ENCODE measurements at places on chromosomes 2 and 18. TPM values are rescaled to one million over a fixed set of nuclear protein-coding genes. Genes with fewer than 3 reads are reported as not detected.
A peak's percentile ranks its signal among the peaks of the same experiment; 100 is the strongest.

DNA sequence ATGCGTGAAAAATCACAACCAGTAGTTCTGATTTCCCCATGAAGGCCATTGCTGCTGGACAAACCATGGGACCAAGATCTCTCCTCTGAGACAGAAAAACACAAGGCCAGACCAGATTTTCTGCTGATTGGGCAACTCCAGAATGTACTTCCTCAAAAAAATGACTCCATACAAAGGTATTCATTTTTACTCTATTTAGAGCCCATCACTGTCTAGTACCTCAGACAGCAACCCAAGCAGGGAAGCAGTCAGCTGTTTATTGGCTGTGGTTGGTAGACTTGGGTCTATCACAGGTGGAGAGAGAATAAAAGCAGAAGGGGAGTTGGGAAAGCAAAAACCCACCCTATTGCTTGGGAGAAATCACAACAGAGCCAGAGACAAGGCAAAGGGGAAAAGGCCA lies 219.9 kb downstream of the PIK3C3 start:
- H3K4me3 ChIP-seq: no peak overlapping the region
- no peak overlapping the region for H3K27ac ChIP-seq
- H3K4me1 ChIP-seq: no peaks in the 10 kb centered on the region
- peak; percentile 14 for DNase-seq
- H3K36me3 ChIP-seq: no peaks in the 10 kb centered on the region
- no peaks in the 10 kb centered on the region for H3K27me3 ChIP-seq

DNA sequence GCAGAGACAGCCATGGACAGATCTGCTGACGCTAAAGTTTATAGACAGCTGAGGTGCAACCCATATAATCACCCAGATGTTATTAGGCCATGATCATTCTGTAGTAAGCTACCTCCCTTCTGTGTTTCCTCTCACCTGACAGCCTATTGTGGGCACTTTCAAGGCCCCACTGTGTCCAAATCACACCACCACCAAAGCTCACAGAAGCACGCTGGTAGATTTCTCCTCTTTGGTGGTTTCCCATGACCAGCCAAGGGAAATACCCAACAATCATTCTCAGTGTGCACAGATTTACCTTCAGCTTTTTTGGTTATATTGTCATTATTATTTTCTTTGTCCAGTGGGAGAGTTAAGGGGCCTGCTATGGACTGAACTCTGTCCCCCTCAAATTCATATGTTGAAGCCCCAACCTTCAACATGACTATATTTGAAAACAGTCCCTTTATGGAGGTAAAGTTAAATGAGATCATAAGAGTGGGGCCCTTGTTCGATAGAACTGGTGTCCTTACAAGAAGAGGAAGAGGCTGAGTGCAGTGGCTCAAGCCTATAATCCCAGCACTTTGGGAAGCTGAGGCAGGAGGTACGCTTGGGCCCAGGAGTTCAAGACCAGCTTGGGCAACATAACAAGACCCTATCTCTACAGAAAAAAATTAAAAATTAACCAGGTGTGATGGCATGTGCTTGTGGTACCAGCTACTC lies 74.0 kb upstream of the MSH6 start:
- no peaks in the 10 kb centered on the region for H3K36me3 ChIP-seq
- no peak for DNase-seq
- H3K4me3 ChIP-seq: no peak overlapping the region

DNA sequence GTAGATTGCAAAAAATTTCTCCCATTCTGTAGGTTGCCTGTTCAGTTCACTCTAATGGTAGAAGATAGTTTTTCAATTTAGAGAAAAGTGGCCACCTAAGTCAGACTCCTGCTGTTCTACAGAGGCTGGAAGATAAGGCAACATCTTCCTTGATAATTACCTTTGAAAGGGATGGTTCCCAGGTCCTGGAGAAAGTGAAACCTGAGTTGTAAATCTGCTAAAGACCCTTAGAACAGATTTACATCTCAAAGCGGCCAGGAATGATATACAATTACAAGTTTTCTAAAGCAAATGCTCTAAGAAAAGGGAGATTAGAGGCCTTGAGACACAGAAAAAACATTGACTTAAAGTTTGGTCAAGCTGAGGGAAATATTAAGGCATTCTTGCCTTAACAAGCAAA lies 1350.2 kb upstream of the FAM98A start:
- no peak overlapping the region for H3K4me3 ChIP-seq
- no peak for DNase-seq
- no peak overlapping the region for H3K27ac ChIP-seq
- H3K4me1 ChIP-seq: no peaks in the 10 kb centered on the region

- H3K36me3 ChIP-seq: no peaks in the 10 kb centered on the region
- DNase-seq: peak; percentile 58
- H3K4me3 ChIP-seq: no peak overlapping the region
- no peak overlapping the region for H3K27ac ChIP-seq
These were observed 30.9 kb downstream of the STK39 start for GRCh38 chr2:168216351-168217005.

- no peaks in the 10 kb centered on the region for H3K27me3 ChIP-seq
- H3K27ac ChIP-seq: peak overlapping the region; percentile 18
- peak; percentile 73 for DNase-seq
- H3K4me1 ChIP-seq: no peaks in the 10 kb centered on the region
- peak overlapping the region; percentile 54 for H3K4me3 ChIP-seq
These were observed 98.5 kb downstream of the DSEL start for GRCh38 chr18:67417864-67418523.

DNA sequence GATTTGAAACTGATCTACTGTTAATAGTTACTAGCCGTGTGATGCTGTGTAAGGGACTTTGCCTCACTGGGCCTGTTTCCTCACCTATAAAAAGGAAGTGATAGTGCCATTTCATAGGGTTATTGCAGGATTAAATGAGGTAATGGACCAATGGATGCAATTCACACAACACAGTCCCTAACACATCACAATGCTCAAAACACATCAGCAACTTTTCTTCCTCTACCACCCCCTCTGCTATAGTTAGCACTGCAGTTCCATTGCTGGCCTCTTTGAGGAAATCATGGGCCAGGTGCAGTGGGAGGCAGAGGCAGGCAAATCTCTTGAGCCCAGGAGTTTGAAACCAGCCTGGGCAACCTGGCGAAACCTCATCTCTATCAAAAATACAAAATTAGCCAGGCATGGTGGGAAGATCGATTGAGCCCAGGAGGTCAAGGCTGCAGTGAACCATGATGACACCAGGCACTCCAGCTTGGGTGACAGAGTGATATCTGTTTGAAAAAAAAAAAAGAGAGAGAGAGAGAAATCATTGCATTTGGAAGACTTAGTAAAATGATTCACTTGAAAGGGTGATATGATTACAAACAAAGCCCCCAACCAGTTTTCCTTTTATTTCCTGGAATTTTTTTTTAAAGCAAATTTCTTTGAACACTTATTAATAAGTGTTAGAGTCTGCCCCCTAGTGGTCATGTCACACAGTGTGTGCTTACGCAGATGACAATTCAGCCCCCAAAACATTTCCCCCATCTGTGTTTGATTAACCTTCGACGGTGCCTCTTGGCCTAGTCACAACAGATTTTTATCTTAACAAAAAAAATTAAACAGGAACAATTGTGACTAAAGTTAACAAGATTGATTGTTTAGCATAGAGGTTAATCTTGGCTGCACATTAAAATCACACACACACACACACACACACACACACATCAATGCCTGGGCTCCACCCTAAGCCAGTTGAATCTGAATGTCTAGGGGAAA lies 88.6 kb upstream of the BCL11A start:
- H3K27me3 ChIP-seq: peaks cover 18% of the 10 kb centered on the region
- no peak overlapping the region for H3K4me3 ChIP-seq
- H3K4me1 ChIP-seq: no peaks in the 10 kb centered on the region
- H3K36me3 ChIP-seq: no peaks in the 10 kb centered on the region

GRCh38 chr2:47497843-47498460 lies 95.0 kb downstream of the MSH2 start:
- H3K27ac ChIP-seq: no peak overlapping the region
- no peaks in the 10 kb centered on the region for H3K36me3 ChIP-seq
- no peak for DNase-seq
- 0 out of 2 replicates have a peak, but pooled peaks cover 3% of the 10 kb centered on the region for H3K27me3 ChIP-seq
- peaks cover 13% of the 10 kb centered on the region for H3K4me1 ChIP-seq

GRCh38 chr2:108936076-108936864 lies 52.8 kb downstream of the EDAR start:
- no peak for DNase-seq
- H3K4me3 ChIP-seq: no peak overlapping the region
- H3K4me1 ChIP-seq: no peaks in the 10 kb centered on the region

- H3K27ac ChIP-seq: no peak overlapping the region
- no peak overlapping the region for H3K4me3 ChIP-seq
- 0 out of 2 replicates have a peak, but pooled peaks cover 4% of the 10 kb centered on the region for H3K27me3 ChIP-seq
These were observed 367.1 kb downstream of the CLIP4 start for GRCh38 chr2:29482348-29482747.

- DNase-seq: no peak
- peaks cover 26% of the 10 kb centered on the region for H3K4me1 ChIP-seq
- no peak overlapping the region for H3K4me3 ChIP-seq
- no peak overlapping the region for H3K27ac ChIP-seq
- H3K27me3 ChIP-seq: no peaks in the 10 kb centered on the region
- H3K36me3 ChIP-seq: no peaks in the 10 kb centered on the region
These were observed 18.0 kb downstream of the TGOLN2 start for GRCh38 chr2:85309699-85310321.

GRCh38 chr2:20524412-20525040 lies 77.7 kb downstream of the RHOB start:
- H3K4me1 ChIP-seq: peaks cover 9% of the 10 kb centered on the region
- no peak overlapping the region for H3K4me3 ChIP-seq
- H3K36me3 ChIP-seq: no peaks in the 10 kb centered on the region
- H3K27ac ChIP-seq: no peak overlapping the region
- H3K27me3 ChIP-seq: no peaks in the 10 kb centered on the region

- H3K4me1 ChIP-seq: no peaks in the 10 kb centered on the region
- no peak for DNase-seq
- no peaks in the 10 kb centered on the region for H3K36me3 ChIP-seq
- peaks cover 9% of the 10 kb centered on the region for H3K27me3 ChIP-seq
- H3K27ac ChIP-seq: no peak overlapping the region
These were observed 138.9 kb downstream of the FAM210A start for GRCh38 chr18:13587477-13587876.

GRCh38 chr2:217249121-217250012 lies 389.5 kb upstream of the TNP1 start:
- H3K4me3 ChIP-seq: no peak overlapping the region
- no peaks in the 10 kb centered on the region for H3K4me1 ChIP-seq
- H3K36me3 ChIP-seq: no peaks in the 10 kb centered on the region
- DNase-seq: no peak
- H3K27ac ChIP-seq: no peak overlapping the region

GRCh38 chr2:110688594-110689091 lies 10.8 kb upstream of the BUB1 start:
- H3K36me3 ChIP-seq: no peaks in the 10 kb centered on the region
- H3K27me3 ChIP-seq: peaks cover 68% of the 10 kb centered on the region
- H3K4me1 ChIP-seq: no peaks in the 10 kb centered on the region
- no peak overlapping the region for H3K27ac ChIP-seq
- H3K4me3 ChIP-seq: no peak overlapping the region

GRCh38 chr2:180314086-180314485 lies 307.0 kb upstream of the CWC22 start:
- no peak overlapping the region for H3K27ac ChIP-seq
- H3K4me3 ChIP-seq: no peak overlapping the region
- DNase-seq: peak; percentile 63
- peaks cover 4% of the 10 kb centered on the region for H3K4me1 ChIP-seq
- no peaks in the 10 kb centered on the region for H3K27me3 ChIP-seq

- H3K4me3 ChIP-seq: no peak overlapping the region
- DNase-seq: no peak
- no peaks in the 10 kb centered on the region for H3K27me3 ChIP-seq
- H3K27ac ChIP-seq: no peak overlapping the region
- H3K36me3 ChIP-seq: no peaks in the 10 kb centered on the region
- no peaks in the 10 kb centered on the region for H3K4me1 ChIP-seq
These were observed 409.2 kb upstream of the NRP2 start for GRCh38 chr2:205273148-205273547.

DNA sequence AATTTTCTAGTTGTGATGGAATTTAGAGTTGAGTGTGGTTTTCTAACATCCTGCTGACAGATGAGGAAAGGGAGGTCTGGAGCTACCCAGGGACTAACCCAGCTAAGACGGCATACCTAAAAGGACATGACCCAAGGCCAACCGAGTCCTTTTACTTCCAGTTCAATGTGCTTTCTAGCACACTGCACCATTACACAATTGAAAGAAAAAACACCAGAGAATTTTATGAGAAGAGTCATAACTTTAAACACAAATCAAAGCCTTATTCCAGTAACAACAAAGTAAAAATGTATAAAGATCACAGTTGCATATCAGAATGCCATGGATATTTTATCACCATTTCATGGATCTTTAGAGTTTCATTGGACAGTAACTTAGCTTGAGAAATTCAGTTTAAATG lies 480.3 kb downstream of the MEIS1 start:
- peaks cover 7% of the 10 kb centered on the region for H3K4me1 ChIP-seq
- no peak overlapping the region for H3K27ac ChIP-seq
- H3K36me3 ChIP-seq: no peaks in the 10 kb centered on the region
- H3K4me3 ChIP-seq: no peak overlapping the region
- no peaks in the 10 kb centered on the region for H3K27me3 ChIP-seq

GRCh38 chr2:197600306-197600705 lies 75.1 kb downstream of the RFTN2 start:
- DNase-seq: no peak
- no peak overlapping the region for H3K27ac ChIP-seq
- H3K36me3 ChIP-seq: no peaks in the 10 kb centered on the region
- H3K4me1 ChIP-seq: no peaks in the 10 kb centered on the region

GRCh38 chr2:69437751-69438154 lies 518 bp upstream of the NFU1 start:
- H3K36me3 ChIP-seq: no peaks in the 10 kb centered on the region
- H3K4me1 ChIP-seq: peaks cover 12% of the 10 kb centered on the region
- peak overlapping the region; percentile 96 for H3K27ac ChIP-seq
- H3K4me3 ChIP-seq: peak overlapping the region; percentile 86

DNA sequence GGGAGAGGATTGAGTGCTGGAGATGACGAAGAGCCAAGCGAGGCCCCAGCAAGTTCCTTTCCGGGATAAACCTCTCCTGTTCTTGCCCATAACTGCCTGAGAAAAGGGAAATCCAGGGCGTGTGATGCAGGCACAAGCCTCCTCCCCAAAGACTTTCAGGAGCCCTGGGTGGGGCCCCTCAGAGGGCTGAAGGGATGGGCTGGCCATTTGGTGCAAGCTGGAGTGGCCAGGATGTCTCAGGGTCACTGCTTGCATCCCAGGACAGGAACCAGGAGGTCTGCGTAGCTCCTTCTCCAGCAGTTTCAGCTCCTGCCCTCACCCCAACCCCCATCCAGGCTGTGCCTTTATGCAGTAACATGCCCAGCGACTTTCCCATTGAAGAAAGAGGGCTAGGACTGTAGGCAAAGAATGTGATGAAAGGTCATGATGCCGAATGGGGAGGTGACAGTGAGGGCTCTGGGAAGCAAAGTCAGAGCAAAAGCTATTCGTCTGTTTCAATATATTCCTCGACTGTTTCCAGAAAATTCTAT lies 80.2 kb downstream of the PXDN start:
- H3K4me1 ChIP-seq: no peaks in the 10 kb centered on the region
- H3K27me3 ChIP-seq: no peaks in the 10 kb centered on the region
- no peak for DNase-seq
- no peak overlapping the region for H3K4me3 ChIP-seq
- no peak overlapping the region for H3K27ac ChIP-seq

GRCh38 chr2:59236723-59237122 lies 995.6 kb upstream of the FANCL start:
- H3K4me1 ChIP-seq: no peaks in the 10 kb centered on the region
- no peaks in the 10 kb centered on the region for H3K27me3 ChIP-seq
- DNase-seq: peak; percentile 50
- no peaks in the 10 kb centered on the region for H3K36me3 ChIP-seq
- no peak overlapping the region for H3K4me3 ChIP-seq

C1QL2 gene
- not detected for polyA plus RNA-seq

TMEM198 gene
- 2.2 TPM for polyA plus RNA-seq

FBXO48 gene
- polyA plus RNA-seq: 0.67 TPM

SNRNP200 gene
- 40.5 TPM for polyA plus RNA-seq

POTEI gene
- polyA plus RNA-seq: not detected

SLC4A3 gene
- polyA plus RNA-seq: 0.96 TPM

KCNE4 gene
- 3.1 TPM for polyA plus RNA-seq

MALT1 gene
- polyA plus RNA-seq: 12.6 TPM

MAP2 gene
- 1.1 TPM for polyA plus RNA-seq

HOXD13 gene
- polyA plus RNA-seq: 1.9 TPM

Measured in GM23248 (cell line).